ENCODE measurements at places on chromosomes 5 and 9. TPM values are rescaled to one million over a fixed set of nuclear protein-coding genes. Genes with fewer than 3 reads are reported as not detected.

The ANKRD20A1 gene
- not detected for total RNA-seq

The ABLIM3 gene
- total RNA-seq, result 5.5 TPM

The ECM2 gene
- 0.84 TPM for total RNA-seq

The WDR70 gene
- total RNA-seq, result 17.6 TPM

The TEK gene
- 0.23 TPM for total RNA-seq

The PRXL2C gene
- total RNA-seq, result 13.3 TPM

The SOHLH1 gene
- total RNA-seq, result not detected

The STPG3 gene
- not detected for total RNA-seq

The GABRA1 gene
- not detected for total RNA-seq

The AK8 gene
- total RNA-seq, result 0.46 TPM

The CKMT2 gene
- total RNA-seq, result not detected

The GADD45G gene
- total RNA-seq, result not detected

The ANKRD18A gene
- 0.70 TPM for total RNA-seq

The INSL6 gene
- total RNA-seq, result not detected

The PAPPA gene
- total RNA-seq, result 0.78 TPM

The NPR3 gene
- total RNA-seq, result 0.08 TPM

The ARID3C gene
- 0.31 TPM for total RNA-seq

The TAF11L2 gene
- not detected for total RNA-seq
